NT2/D1 (cell line): ENCODE measurements at places on chromosomes 3 and 15.
A peak's percentile ranks its signal among the peaks of the same experiment; 100 is the strongest.

GRCh38 chr3:128554465-128555097 is 61.6 kb upstream of the GATA2 start:
- DNase-seq, result no peak

DNA sequence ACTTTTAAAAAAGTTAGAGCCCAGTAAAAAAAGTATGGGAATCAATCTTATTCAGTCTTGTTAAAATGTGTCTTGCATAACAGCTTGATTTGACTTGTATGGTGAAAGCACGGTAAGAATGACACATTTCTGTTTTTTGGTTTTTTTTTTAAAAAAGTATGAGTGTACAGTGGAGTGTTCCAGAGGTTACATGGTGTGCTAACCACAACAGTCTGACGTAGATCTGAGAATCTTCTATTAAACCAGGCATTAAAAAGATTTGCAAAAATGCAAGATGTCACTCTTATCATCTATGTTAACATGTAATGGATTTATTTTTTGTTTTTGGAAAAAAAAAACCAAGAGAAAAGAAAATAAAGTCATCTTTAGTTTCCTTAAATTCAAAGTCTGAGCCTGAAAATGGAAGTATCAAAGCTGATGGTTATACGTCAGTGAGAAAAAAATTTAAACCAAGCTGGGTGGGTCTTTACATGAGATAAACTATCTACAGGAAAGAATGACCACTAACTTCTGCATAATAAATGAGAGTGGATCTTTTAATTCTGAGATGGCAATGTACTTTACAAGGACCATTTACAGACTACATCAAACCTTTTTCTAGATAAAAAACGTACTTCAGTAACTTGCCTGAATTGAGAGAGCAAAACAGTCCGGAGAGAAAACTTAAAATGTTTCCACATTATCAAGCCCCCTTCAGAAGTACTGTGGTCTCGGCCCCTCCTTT is 1.6 kb downstream of the GABPB1 start:
- DNase-seq, result no peak

GRCh38 chr3:78022232-78022631 is 982.3 kb downstream of the ROBO2 start:
- no peak for DNase-seq

GRCh38 chr3:172915911-172916514 is 165.5 kb downstream of the ECT2 start:
- DNase-seq, result no peak

DNA sequence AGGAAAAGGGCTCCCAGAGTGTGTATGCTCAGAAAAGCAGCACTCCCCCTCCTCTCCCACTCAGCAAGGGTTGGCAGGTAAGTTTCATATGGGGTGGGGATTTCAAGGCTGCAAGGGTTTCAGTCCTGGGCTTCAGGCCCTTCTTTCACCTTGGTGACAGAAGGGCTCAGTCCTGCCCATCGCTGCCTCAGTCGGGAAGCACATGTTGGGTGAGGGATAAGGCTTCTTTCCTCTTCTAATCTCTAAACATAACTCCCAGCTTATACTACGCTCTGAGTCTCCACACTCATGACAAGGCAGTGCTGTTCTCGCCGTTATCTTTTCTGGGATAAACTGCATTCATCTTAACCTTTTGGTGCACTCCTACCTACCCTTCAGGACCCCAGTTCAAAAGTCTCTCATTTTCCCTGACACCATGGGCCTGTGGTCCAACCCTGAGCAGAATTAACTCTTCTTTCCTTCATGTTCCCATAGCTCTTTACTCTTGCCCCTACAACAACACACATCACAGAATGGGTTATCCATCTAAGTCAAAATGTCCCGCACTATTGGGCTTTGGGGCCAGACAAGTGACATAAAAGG is 17.0 kb downstream of the RAB43 start:
- no peak for DNase-seq

- no peak for DNase-seq
Observed at GRCh38 chr15:98650417-98651035, 2.2 kb downstream of the IGF1R start.

DNA sequence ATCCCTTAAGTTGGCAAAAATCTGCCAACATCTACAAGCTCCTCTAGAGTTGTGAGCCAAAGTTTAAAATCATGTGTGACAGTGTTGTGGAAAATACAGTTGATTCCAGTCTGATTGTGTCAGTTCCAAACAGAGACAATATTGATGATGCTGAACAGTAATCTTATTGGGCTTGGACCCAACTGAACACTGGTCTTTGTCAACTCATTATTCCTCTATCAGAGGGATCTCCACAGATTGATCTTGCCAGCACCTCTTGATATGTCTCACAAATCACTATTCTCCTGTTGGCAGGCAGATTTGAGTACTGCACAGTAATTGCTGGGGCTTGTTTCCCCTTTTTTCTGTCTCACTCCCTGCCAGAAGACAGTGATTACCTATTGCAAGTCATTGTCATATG is 326.6 kb upstream of the DPH6 start:
- DNase-seq, result no peak

GRCh38 chr3:16067837-16068471 is 106.5 kb upstream of the GALNT15 start:
- no peak for DNase-seq

GRCh38 chr15:98850961-98851572 is 156.5 kb downstream of the PGPEP1L start:
- peak; percentile 55 for DNase-seq
